IPS-NIHi11 (cell line): ENCODE measurements at places on chromosomes 1 and 21.

DNA sequence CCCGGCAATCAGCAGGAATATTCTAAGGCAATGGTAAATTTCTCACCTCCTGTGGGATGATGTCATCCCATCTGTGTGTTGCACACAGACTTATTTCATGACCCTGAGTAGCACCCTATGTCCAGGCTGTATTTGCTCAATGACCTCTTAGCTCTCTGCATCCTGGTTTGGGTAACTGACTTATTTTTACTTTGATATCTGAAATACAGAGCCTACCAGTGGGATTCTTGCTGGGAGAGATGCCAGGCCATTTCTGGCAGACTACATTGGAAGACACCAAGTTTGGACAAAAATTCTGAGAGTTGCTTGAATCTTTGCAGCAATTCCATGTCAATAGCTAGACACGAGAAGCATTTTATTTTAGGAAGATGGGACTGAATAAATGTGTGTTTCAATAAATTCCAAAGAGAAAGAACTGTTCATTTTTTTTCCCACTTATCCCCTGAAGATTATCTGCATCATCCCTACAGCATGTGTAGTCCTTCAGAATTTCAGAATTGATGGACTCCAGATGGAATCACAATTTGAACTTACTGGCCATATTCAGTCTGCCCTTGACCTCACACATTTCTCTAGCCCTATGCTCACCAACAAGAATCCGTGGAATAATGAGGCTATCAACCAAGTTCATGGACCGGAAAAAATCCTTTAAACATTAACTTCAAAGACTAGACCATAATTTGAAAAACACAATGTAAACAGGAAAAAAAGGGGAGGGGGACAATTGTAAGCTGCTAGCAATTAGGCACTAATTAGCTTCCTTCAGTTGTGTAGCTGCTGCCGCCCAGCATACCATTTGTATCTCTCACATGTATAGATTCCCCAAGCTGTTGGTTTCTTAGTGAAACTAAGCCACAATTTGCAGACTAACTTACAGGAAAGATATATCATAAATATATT lies 226.5 kb downstream of the HMCN1 start:
- DNase-seq, result no peak

DNA sequence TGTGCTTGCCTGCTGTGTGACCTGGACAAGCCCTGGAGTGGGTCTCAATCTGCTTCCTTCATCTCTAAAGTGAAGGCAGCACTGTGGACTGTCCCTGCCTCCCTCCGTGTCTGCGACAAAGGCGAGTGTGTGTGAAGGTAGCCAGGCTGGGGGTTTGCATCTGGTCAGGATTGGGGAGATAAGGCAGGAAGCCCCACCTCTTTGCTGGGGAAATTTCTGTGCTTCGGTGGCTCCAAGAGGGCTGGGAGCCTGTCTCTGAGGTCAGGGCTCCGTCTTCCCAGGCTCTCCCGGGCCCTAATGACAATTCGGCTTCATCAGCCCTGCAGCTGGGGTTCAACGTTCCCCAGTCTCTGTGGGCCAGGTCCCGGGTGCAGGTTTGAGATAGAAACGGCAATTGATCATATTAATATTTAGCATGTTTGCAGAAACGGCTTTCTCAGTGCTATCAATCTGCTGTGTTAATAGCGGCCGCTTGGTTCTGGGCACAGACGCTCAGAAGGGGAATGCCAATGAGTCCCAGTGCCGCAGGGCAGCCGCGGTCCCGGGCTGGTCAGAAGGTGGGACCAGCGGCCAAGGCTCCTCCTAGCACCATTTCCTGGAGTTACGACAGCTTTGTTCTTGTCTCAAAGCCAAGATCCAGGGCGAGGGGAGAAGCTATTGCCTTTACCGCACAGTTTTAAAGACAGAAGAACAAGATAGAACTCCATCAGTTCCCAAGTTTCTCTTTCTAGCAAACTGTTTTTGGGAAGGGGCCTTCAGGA lies 105.7 kb downstream of the PRDM16 start:
- no peak for DNase-seq

DNA sequence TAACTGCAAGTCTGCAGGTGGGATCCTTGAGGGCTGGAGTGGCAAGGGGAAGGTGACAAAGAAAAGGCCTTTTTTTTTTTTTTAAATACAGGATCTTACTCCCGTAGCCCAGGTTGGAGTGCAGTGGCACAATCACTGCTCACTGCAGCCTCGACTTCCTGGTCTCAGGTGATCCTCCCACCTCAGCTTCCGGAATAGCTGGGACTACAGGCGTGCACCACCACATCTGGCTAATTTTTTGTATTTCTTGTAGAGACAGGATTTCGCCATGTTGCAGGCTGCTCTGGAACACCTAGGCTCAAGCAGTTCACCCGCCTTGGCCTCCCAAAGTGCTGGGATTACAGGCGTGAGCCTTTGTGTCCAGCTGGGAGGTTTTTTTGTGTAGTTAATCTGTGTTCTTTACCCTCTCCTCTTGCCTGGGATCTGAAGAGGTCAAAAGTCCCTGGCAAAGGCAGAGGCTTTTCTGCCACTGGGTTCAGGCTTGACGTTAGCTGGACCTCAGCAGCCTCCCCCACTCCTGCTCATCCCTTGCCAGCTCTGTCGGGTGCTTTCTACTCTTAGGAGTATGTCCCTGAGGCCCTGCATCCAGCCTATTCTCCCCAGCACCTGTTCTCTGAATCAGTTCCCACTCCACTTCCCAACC lies 5.2 kb downstream of the IL6R start:
- peak; percentile 10 for DNase-seq

- DNase-seq, result no peak
Measured at GRCh38 chr1:168585937-168586336, 9.5 kb downstream of the XCL1 start.

DNA sequence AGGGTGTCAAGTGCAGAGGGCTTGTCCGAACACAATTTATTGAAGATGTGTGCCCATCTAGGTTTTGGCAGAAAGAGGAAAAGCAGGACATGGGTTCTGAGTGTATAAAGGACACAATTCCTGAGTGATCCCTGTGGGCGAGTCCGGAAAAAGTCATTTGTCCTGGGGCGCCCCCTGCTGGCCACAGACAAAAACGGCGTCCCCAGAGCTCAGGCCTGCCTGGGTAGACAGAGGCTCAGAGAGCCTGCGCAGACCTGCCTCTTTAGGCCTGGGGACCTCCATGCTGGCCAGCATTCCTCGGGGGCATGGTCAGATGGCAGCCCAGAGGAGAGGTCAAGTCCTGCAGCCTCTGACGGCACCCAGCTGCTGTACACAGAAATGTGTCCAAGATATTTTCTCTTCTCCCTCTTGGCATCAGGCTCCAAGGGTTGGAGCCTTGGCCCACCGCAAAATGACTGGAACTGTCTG lies 65.5 kb upstream of the LRP8 start:
- peak; percentile 91 for DNase-seq

GRCh38 chr1:16420424-16421118 lies 16.7 kb downstream of the SPATA21 start:
- no peak for DNase-seq

DNA sequence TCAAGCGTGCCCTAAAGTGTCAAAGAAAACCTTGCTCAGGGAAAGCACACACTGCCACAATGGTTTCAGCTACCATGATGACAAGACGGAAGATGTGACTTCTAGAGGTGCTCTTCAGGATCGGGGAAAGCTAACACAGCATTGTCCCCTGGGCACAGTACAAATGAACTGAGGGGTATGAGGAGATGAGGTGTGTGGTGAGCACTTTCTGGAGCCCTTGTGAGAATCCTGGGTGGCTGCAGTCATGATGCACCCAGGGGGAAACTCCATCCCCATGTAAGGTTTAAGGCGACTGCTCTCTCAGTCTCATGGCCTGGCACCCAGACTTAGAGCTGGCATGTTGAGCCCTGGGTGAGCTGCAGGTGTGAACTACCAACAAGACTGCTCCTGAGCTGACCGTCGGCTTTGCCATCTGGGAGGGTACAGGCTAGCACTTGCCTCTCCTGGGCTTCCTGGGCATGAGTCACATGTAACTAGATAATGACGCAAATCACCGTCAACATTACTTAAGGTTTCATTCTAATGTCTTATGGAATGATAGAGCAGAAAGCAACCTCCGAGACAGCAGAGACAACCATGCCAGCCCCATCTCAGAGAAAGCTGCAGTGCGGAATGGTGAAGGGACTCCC lies 144.6 kb downstream of the CLIC6 start:
- DNase-seq, result no peak

GRCh38 chr1:183543619-183544204 lies 46.5 kb downstream of the NCF2 start:
- peak; percentile 38 for DNase-seq

DNA sequence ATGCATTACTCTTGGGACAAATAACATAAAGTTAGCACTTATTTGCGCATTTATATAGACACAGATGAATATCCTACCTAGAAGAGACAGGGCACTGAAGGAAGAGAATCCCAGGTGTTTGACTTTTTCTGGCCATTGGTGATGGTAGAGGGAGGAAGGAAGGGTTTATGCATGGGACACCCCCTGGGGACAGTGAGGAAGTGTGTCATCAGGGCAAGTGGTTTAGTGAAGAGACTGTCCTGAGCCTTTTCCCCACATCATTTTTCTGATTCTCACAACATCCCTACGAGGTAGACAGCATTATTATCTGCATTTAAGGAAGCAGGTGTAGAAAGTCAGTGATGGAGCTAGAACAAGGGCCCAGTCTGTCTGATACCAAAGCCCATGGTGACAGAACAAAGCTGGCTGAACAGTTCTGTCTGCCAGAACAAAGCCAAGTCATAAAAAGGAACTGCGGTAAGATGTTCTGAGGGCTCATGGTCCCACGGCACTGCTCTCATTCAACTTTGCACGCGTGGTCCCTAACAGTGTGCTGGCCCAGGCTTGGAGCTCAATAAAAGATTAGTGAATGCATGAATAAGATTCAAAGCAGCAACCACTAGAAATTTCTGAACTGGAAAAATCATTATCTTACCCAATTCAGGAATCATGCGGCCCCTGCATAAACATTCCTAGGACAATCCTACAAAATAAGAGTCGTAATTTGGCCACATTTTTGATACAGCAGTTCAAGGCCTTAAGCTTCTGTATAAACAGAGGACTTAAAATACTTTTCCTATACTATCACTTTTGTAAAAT lies 12.2 kb upstream of the CDC42BPA start:
- no peak for DNase-seq

DNA sequence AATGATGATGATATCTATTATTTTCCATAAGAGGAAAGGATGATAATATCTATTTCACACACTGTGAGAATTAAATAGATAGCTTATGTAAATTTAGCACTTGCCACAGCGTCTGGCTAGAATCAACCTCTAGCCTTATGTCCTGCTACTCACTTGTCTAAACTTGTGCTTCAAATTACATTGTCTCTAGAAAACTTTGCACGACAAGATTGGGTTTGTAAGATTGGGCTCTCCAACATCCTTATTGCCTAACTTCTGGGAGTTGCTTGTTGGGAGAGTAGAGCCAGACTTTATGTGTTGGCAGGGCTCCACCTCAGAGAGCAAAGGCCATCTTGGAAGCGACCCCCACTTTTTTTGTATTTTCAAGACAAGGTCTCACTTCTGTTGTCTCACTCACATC lies 50.0 kb upstream of the POGK start:
- no peak for DNase-seq

DNA sequence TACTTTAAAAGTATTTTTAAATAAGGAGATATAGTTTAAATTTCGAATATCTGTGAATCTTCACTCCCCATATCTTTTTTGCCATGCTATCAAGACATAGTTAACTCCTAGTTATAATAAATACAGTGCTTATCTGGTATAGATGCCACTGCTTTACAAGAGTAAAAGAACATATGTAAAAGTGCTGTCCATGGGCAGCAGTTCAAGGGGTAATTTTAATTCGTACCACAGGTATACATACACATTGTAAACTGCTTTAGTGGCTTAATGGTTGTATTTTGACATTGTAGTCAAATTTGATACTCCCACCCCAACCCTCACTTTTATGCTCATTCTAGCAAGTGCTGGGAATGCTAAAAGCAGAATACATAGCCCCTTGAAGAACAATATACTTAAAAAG lies 18.6 kb downstream of the POU2F1 start:
- DNase-seq, result no peak

DNA sequence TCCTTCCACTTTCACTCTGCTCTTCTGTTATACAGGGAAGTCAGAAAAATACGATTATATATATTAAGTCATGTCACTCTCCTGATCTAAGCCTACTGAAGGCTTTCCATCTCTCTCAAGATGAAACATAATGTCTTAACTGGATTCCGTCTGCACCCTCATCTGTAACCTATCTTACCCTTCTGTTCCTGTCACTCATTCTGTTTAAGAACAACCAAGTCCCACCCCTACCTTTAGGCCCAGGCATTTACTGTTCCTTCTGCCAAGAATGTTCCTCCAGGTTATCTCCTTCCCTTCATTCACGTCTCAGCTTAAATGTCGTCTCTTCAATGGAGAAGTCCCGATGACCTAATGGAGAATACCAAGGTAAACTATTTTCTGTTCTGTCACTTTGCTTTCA lies 1802.4 kb downstream of the MRPL39 start:
- DNase-seq, result no peak

- DNase-seq, result no peak
Measured at GRCh38 chr1:44553127-44553758, 121.0 kb downstream of the TMEM53 start.

DNA sequence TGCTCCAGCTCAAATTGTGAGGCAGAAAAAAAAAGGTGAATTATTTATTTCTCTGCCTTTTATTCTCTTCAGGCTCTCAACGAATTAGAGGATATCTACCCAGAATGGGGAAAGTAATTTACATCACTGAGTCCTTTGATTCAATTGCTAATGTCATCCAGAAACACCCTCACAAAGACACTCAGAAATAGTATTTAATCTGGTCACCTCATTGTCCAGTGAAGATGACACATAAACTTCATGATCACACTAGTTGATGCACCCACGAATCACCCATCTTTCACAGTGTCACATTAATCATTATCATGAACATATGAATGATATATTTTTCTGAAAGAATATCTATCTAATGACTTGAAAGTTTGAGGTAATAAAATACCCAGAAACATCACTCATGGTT lies 868.5 kb downstream of the BRINP3 start:
- no peak for DNase-seq

- no peak for DNase-seq
Measured at GRCh38 chr1:157269656-157270375, 131.6 kb upstream of the ETV3 start.

DNA sequence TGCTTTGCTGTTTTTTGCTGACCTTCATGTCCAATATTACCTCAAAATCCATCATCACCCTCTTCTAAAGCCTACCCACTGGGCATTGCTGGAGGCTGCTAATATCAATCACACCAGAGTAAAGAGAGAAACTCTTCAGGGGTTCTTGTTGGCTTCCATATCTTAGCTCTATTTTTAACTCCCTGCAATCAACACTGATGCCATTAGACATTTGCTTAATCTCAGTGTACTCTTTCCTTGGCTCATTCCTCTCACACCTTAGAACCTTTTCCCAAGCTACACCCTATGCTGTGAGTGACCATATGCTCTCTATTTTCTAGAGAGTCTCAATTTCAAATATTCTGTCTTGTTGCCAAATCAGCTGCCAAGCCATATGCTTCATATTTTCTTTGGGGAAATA lies 40.6 kb upstream of the RABGAP1L start:
- no peak for DNase-seq
